ENCODE measurements at places on chromosomes 12 and 14. TPM values are rescaled to one million over a fixed set of nuclear protein-coding genes. Genes with fewer than 3 reads are reported as not detected.
A peak's percentile ranks its signal among the peaks of the same experiment; 100 is the strongest.

DNA sequence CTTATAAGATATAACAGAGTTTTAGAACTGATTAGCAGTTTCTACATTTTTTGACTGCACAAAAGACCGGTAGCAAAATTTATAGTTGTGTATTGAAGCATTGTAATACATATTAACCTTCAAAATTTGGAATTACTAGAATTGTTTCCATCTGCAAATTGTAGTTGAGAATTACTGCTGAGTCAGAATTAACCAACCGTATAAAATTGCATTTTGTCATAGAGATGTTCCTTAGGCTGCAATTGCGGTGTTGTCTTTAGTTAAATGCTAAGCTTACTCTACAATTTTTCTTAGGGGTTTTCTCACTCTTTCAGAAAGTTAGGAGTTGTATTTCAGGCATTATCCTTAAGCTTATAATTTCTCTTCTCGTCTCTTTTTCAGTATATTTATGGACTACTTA lies 132.2 kb downstream of the PLEKHA5 start:
- no peak for DNase-seq

DNA sequence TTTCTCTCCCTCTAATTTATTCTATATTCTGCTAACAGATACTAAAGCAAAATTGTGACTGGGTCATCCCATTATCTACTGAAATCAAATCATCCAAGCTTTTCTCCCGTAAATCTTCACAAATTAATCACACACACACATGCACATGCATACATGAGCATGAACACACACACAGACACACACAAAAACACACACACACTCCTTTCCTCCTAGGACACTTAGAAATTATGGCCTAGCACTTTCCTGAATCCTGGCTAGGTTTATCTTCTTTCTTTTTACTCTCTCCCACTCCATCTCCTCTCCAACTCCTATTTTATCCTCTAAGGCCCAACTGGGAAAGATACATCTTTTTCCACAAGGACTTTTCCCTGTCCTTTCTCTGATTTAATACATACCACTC lies 255.6 kb upstream of the G2E3 start:
- DNase-seq = no peak

DNA sequence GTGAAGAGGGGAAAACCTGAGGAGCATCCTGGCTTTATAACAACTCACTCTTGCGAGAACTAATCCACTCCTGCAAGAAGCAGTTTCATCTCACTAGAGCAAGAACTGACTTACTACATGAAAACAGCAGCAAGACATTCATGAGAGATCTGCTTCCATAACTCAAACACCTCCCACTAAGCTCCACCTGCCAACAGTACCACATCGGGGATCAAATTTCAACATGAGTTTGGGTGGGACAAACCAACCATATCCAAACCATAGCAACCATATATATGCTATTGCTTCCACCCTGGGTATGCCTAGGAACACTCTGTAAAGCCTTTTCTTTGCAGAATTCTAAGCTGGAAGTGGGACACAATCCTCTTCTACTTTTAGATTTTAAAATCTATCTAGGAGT lies 13.9 kb upstream of the AVPR1A start:
- DNase-seq = no peak

DNA sequence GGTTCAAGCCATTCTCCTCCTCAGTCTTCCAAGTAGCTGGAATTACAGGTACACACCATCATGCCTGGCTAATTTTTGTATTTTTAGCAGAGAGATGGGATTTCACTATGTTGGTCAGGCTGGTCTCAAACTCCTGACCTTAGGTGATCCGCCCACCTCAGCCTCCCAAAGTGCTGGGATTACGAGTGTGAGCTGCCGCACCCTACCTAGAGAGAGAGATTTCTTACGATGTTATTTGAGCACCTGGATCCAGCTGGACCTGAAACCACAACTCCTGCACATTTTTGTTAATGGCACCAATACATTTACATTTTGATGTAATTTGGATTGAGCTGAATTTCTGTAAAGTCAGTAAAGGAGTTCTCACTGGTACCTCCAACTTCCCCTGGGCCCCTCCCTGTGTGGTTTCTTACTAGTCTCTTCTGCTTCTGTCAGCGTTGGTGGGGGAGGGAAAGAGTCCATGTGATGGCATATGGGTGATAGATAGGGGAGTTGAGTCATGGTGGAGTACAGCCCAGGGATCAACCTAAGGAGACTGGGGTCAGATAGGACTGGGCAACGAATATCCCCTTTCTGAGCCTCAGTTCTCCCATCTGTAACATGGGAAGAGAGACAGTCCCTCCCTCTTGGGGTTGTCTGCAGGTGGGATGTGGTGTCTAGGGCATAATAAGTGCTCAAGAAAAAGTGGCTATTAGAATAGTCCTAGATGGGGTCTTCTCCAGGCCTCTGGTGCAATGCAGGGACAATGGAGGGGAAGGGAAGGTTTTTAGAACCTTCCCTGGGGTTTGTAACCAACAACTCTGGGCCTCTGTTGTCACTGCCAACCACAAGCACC lies 83.3 kb upstream of the MED13L start:
- peak; percentile 85 for DNase-seq

DNA sequence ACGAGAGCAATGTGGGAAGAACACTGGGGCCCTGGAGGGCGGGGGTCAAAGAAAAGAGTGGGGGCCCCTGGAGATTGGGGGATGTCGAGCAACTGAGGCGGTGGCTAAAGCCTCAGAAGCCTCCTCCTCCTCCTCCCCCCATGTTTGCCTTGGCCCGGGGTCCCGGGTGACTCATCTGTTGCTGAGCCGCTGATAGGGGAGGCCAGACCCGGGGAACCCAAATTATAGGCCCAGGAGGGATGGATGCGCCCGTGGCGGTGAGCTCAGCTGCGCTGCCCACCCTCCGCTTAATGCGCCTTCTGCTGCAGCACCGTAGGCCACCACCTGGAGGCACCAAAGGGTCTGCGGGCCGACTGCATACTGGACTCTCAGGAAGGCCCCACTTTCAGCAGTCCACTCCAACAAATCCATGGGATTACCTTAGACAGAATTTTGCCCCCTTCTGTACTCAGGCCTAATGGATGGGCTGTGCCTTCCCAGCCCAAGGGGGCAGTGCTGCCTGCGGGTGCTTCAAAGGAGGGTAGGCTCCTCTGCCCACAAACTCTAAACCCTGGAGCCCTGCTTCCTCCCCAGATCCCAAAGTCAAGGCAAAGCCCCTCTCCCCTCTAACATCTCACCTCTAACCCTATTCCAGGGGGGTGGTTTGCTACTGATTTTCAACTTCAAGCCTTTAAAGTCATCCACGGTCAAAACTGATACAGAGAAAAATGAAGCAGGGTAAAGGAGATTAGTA lies 2.6 kb upstream of the WNT10B start:
- DNase-seq = peak; percentile 75

DNA sequence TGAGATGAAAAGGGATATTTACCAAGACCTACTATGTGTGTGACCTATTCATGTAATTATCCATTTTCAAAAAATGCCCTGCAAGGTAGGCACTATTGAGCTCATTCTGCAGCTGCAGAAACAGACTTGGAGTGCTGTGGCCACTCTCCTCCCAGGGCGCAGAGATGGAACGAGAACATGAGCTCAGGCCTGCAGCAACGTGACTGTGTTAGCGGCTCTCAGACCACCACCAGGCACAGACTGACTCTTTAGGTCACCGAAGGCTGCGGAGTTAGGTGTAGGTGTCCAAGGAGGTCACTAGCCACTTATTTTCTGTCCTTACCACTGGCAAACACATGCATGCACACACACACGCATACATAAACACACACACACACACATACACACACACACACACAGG lies 271.4 kb upstream of the DIO3 start:
- DNase-seq = no peak

GRCh38 chr12:94593822-94594442 lies 56.4 kb downstream of the TMCC3 start:
- no peak for DNase-seq

DNA sequence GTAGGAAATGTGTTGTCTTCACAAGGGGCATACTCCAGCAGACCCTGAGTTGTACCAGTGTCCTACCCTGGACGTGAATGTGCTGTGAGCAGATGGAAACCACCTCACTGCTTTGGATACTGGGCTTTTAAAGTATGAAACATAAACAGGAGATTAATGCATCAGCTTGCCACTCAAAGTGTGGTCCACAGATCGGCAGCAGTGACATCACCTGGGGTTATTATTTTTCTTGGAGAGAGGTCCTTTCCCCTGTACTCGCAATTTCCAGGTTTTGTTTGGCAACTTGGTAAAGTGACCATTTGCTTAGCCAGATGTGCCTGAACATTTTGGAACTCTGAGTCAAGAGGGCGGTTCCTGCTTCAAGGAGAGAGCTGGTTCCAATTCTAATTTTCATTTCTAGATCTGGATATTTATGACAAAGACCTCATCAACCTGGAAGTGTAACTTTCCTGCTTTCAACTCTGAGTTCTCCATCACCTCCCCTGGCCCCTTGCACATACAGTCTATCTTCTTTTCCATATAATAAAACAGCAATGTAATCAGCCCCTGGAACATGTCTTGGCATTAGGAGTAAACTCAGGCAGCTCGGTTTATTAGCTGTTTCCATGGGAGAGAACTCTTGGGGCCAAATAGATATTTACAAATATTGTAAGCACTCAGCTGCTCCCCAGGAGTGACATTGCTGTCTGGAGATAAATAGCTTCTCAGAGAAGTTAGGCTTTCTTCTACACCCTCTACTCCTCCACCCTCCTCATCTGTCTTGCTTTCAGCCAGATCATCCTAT lies 237.0 kb upstream of the TBX3 start:
- no peak for DNase-seq

DNA sequence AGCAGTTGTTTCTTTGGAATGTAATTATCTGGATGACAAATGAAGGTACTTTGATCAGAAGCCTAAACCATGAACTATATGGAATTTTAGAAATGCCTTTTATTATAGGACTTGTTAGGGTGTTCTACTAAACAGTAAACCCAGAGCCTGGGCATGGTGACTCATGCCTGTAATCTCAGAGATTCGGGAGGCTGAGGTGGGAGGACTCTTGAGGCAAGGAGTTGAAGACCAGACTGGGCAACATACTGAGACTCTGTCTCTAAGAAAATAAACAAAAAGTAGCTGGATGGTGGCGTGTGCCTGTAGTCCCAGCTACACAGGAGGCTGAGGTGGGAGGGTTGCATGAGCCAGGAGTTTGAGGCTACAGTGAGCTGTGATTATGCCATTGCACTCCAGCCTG lies 23.9 kb downstream of the PALS1 start:
- no peak for DNase-seq

DNA sequence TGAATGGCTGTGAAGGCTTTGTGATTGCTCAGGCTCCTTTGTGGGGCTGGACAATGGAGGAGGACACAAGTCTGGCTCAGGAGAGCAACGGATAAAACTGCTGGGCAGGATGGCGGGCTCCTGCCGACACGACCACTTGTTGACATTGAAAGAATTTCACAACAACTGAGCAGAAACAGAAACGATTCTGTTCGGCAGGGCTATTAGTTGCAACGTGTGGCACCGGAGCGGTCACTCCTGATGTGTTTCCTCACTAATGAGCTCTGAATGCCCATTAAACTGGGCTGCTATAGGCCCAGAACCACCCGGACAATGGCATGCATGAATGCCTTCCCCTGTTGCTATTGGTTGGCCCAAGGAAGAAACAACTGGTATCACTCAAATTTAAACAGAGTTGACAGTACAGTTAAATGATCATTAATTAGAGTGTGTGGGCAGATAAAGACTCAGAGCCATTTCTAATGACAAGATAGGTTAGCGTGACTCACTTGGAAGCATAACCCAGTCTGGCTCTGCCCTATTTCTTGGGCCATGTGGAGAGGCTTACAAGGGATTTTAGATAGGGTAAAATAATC lies 142.9 kb downstream of the ASCL1 start:
- DNase-seq = no peak

GRCh38 chr14:100864960-100865681 lies 38.4 kb downstream of the RTL1 start:
- no peak for DNase-seq

GRCh38 chr12:32106517-32107358 lies at the start of gene BICD1:
TSS of gene BICD1 (plus strand) at chr12:32106847. CDS start at chr12:32107332, 485 bp downstream.
- DNase-seq = peak; percentile 90

GRCh38 chr14:100728962-100729361 lies 2.3 kb downstream of the DLK1 start:
- DNase-seq = no peak

DNA sequence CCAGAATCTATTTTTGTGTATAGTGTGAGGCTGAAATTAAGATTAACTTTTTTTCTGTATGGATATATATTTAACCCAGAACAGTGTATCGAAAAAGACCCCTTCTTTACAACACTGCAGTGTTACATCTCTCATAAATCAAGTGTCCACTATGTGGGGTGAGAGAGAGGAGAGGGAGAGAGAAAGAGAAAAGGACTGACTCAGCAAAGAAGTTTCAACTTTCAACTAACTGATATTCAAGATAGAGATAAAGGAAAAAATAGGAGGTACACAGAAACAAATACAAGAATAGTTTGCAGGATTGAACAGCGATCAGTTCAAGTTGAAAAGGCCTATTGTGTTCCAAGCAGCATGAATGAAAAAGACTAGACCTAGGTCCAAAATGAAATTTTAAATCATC lies 126.7 kb upstream of the NEDD1 start:
- no peak for DNase-seq

GRCh38 chr14:53999061-53999488 lies 42.5 kb upstream of the BMP4 start:
- no peak for DNase-seq

DNA sequence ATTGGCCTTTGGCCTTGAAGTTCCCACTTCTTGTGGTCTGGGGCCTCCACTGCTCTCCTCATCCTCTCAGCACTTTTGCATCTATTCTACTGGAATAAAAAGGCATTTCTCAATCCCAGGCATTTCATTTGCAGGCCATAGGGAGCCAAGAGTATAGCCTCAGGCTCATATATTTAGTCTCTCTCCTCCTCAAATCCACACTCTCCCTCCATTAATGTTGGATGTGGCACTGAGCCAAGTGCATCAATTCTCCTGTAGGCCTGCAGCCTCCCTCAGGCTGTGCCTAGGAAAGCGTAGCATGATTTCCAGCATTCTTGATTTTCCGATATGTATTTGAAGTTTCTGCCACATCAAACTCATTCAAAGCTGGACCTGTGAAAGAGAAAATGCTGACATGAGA lies 211.5 kb upstream of the CPNE8 start:
- DNase-seq = no peak

DNA sequence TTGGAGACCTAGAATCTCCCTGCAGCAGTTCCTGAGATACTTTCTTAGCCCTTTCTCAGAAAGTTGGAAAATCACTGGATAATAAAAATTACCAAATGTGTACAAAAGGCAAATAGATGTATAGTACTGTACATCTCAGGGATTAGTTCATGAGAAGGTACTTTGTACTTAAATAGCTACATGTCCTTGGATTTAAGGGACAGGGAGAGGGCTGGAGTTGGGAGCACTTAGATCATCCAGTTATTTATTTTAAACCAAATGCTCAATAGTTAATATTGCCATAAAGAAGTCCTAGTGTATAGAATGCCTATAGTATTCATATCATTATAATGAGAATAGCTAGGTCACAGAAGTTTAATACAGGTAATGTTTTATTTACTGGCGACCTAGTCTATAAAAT lies 13.4 kb downstream of the CDKN3 start:
- DNase-seq = no peak

- no peak for DNase-seq
These were observed 6.7 kb downstream of the LRTM2 start for GRCh38 chr12:1826867-1827705.

GRCh38 chr14:60079723-60080122 lies 12.0 kb upstream of the PCNX4 start:
- DNase-seq = no peak

DHRS4 gene
- total RNA-seq = 12.5 TPM

ENDOU gene
- not detected for total RNA-seq

LMNTD1 gene
- not detected for total RNA-seq

PMEL gene
- 0.98 TPM for total RNA-seq

PLD4 gene
- 0.24 TPM for total RNA-seq

IKBIP gene
- total RNA-seq = 14.9 TPM
